ENCODE measurements at places on chromosomes 2 and 18.

GRCh38 chr18:40939656-40940515, 1015.1 kb upstream of the PIK3C3 start:
- no peak for DNase-seq

DNA sequence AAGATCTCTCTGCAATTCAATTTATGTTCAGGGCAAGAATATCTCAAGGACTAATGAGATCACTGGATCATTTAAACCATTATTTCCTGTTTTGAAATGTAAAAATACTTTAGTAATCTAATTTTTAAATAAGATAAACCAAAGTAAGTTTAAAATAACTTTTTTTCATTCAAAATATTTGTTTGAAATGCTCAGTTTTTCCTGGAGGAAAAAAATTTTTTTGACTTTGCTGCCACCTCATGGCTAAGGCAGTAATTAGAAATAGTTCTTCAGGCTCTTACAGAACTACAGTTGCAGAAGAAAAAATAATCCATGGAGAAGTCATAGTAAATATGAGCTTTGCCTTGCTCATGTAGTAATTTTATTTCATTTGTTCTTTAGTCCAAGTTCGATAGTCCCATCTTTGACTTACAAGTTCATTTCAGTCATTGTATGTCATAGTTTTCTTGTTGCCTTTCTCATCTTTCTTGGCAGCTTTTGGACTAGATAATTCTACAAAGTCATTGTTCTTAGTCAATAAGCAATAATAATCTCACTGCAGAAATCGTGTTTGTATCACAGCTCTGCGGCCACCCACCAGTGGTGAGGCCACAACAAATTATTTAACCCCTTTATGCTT, 127.4 kb downstream of the DPP4 start:
- no peak for DNase-seq

- DNase-seq, result no peak
Observed at GRCh38 chr2:107363806-107364205, 462.9 kb upstream of the RGPD4 start.

GRCh38 chr2:127873707-127874303, 12.0 kb downstream of the AMMECR1L start:
- no peak for DNase-seq

- no peak for DNase-seq
Observed at GRCh38 chr2:42928161-42928691, 135.8 kb upstream of the HAAO start.

Data from activated naive CD8-positive, alpha-beta T cell treated with anti-CD3 and anti-CD28 coated beads, Interleukin-2, amount 50 U/mL, for 16 hours (primary cell).